OCI-LY7 (cell line): ENCODE measurements at places on chromosomes 1 and 21. TPM values are rescaled to one million over a fixed set of nuclear protein-coding genes. Genes with fewer than 3 reads are reported as not detected.

- peak; percentile 22 for DNase-seq
These were observed 51.2 kb downstream of the EXO1 start for GRCh38 chr1:241899210-241899609.

DNA sequence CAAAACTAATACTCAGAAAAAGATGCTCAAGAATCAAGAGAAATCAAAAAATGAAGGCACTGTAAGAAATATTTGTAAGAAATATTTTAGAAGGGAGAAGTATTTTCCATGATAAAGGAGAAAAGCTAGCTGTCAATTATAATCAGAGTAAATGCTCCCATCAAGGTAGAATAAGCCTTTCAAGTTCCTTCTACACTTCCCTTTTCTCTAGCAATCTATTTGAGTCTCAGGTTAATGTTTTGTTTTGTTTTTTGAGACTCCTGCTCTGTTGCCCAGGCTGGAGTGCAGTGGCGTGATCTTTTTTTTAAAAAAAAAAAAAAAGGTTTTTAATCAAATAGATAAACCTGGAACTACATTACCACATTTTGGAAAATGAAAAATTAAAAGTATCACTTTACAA, 33.3 kb downstream of the PUM1 start:
- DNase-seq: no peak

Gene GREM2
- total RNA-seq: not detected in 2 replicates

DNA sequence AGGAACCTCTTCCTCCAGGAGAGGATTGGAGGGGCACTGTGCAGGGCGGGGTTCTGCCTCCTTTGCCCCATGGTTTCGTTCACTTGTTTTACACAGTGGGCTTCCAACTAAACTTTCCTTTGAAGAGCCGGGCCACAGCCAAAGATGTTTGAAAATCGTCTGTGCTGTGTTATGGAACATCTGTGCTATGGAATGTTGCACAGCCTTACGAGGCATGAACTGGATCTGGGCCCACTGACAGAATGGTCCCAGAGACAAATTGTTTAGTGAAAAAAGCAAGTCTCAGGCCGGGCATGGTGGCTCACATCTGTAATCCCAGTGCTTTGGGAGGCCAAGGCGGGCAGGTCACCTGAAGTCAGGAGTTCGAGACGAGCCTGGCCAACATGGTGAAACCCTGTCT, 12.6 kb upstream of the MEF2D start:
- DNase-seq: no peak

Gene PBX1
- not detected in 2 replicates for total RNA-seq

DNA sequence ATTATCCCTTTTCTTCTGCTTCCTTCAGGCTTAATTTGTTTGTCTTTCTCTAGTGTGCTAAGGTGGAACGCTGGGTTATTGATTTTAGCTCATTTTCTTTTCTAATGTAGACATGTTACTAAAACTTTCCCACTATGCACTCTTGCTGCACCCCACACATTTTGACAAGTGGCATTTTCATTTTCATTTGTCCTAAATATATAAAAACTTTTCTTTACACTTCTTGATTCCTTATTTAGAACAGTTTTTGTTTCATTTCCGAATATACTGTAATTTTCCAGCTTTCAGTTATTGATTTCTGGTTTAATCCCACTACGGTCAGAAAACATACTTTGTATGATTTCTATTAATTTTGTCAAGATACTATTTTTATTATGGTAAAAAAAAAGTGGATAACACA, 25.3 kb downstream of the SH3BP5L start:
- DNase-seq: no peak

DNA sequence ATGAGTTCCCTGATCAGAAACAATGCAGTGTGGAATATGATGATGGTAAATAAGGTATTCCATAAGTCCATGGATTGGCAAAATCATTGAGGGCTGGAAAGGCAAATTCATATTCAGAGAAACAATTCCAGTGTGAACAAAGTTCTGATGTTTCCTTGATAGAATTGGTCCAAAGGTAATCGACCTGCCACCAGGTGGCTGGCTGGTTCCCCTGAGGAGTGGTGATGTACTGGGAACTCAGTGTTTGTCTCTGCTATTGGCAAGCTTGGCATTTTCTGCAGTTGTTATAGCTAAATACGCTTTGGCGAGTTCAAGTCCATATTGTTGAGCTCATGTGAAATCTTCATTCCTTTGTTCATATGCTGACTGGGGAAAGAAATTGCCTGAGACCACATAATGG, 165.5 kb upstream of the PTGFR start:
- no peak for DNase-seq

DNA sequence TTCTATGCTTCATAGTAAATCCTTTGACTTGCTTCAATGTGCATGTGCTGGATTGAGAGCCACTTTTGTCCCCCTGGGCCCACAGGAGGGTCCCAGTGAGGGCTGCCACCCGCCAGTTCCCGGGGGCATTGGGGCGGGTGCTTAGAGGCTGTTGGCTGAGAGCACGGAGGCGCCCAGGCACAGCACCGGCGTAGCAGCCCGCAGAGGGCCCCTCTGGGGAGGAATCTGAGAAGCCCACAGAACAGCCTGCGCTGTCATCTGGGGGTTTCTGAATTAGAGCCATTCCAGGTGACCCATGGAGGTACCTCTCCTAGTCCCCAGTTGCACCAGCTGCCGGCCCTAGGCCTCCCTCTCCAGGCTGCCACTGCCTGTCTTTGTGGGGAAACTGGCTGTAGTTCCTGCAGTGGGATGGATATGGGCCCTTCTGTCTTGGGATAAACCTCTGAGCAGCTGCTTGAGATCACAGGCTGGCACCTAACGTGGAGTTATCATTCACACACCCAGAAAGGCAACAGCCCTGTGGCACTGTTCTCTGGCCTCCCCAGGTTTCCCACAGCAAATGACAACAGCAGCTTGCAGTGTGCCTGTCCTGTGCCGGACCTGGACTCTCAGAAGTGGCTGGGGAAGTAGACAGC, 39.5 kb downstream of the TMEM51 start:
- no peak for DNase-seq

DNA sequence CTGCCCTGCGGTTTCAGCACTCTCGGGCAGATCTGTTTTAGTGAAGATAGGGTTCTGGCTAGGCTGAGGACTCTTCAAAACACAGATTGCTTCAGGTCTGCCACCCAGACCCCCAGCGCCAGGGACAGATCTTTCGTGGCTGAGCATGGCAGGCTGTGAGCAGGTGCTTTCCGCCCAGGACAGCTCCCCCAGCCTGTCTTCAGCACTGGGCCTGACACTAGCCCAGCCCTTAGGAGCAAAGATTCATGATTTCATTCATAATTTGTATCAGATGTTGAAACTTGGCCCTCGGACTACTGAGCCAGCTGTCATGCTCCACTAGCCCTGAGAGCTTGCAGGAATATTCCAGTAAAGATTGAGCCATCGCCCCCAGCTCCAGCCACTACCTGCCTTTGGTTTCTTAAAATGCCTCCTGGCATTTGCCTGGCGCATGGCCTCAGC, 5.9 kb downstream of the ADPRS start:
- no peak for DNase-seq

DNA sequence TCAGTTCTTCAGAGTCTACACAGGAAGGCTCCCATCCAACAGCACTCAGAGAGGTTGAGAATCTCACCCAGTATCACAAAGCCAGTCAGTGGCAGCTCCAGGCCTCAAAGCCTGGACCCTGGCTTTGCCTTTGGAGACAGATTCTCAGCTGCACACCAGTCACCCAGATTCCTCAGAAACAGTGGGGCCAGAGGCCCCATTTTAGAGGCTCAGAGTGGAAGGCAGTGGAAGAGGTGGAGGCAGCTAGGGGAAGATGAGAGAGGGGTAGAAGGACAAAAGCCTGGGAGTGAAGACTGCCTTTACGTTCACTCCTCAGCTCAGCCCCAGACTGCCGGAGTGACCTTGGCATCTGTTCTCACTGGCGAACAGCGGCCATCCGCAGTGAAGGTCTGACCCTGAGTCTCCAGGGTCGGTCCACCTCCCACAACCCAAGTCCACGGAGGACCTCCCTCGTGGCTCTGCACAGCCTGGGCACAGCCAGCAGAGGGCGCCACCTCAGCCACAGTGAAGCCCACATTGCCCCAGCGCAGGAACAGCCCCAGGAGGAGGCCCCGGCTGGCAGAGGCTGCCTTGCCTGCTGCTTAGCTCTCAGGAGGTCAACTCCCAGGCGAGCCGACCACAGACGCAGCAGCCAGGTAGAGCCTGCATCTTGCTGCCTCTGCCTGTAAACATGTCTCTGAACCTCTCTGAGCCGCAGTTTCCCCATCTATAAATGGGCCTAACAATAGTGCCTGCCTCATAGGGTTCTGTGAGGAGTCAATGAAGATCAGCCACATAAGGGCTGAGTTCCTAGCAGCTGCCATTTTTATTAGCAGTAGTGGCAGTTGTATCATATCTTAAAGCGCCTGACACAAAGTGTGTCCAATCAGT, 5.9 kb upstream of the FNDC5 start:
- peak; percentile 73 for DNase-seq

DNA sequence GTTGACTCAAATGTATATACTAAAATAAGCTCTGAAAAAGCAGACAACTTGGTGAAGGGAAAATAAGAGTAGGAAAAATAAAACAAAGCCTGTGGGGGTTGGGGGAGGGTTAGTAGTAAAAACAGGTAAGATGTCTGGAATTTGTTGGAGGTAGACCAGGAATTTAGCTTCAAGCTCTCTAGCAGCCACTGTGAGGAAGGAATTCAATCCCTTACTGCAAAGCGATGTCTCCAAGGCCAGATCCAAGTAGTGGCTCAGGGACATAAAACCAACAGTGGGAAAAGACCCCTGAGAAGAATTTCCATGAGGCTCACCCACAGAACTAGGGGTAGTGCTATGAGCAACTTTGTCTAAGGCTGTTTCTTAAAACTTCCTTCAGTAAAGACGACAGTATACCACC, 7.8 kb downstream of the ANGPTL7 start:
- no peak for DNase-seq

DNA sequence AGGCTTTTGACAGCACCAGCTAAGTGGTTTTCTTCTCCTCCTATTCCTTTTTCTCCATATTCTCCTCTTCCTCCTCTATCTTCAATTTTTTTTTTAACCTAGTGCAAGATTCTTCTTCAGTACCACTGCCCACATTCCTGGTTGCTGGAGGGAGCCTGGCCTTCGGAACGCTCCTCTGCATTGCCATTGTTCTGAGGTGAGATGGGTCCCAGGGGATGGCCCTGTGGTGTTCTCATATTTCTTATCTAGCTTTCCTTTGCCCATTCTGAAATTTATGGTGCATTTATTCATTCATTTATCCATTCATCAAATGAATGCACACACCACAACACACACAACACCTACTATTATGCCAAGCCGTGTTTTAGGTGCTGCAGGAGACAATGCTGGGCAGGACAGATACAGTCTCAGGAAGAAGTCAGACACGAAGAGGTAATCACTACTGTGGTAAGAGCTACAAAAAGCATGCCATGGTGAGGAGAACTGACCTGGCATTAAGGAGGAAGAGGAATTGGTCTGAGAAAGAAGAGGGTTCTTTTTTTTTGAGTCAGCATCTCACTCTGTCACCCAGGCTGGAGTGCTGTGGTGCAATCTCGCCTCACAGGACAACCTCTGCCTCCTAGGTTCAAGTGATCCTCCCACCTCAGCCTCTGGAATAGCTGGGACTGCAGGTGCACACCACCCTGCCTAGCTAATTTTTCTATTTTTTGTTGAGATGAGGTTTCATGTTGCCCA, 47.5 kb upstream of the TDRD10 start:
- no peak for DNase-seq

- DNase-seq: no peak
These were observed 10.5 kb downstream of the BRINP2 start for GRCh38 chr1:177181280-177181630.
